ENCODE measurements at places on chromosomes 2 and 18. TPM values are rescaled to one million over a fixed set of nuclear protein-coding genes. Genes with fewer than 3 reads are reported as not detected.

Gene LBH
- total RNA-seq: 2,258 TPM

Gene ATP9B
- total RNA-seq: 56.7 TPM

Gene AQP12A
- total RNA-seq: not detected

Gene LBX2
- 0.80 TPM for total RNA-seq

Gene NEU4
- 0.56 TPM for total RNA-seq

Gene GNLY
- total RNA-seq: not detected

Gene CD28
- not detected for total RNA-seq

All from cardiac muscle cell (in vitro differentiated cells and primary cell).